AG08396 (cell line): ENCODE measurements at places on chromosomes 7 and 10.

- DNase-seq, result no peak
Observed at GRCh38 chr7:158054081-158054480, 533.5 kb downstream of the PTPRN2 start.

- no peak for DNase-seq
Observed at GRCh38 chr7:83593921-83594475, 54.9 kb downstream of the SEMA3E start.

DNA sequence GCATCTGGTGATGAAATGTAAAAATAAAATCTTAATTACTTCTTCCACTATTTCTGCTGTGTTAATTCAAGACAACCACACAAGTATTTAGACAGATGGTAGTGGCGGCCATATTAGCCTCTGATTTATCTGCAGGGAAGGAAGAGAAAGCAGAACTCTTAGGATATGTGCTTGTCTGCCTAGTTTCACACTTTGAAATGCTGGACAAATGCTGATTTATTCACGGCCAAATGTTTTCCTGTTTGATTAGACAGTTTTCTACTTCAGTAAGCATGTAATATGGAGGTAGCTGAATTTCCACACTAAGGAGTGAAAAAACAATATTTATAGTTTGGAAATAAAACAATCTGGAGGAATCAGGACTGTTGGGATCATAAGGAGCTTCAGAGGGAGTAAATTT lies 158.1 kb downstream of the AGMO start:
- DNase-seq, result no peak

DNA sequence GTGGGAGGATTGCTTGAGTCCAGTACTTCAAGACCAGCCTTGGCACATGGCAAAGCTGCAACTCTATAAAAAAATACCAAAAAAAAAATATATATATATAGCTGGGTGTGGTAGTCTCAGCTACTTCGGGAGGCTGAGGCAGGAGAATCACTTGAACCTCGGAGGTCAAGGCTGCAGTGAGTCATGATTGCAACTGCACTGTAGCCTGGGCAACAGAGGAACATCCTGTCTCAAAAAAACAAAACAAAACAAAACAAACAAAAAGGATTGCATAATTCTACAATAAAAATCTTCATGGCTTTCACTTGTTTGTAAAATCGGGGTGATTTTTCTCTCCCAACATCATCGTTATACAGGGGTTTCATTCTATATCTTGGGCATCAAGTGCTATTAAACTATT lies 35.1 kb downstream of the GUSB start:
- DNase-seq, result no peak

- DNase-seq, result no peak
Observed at GRCh38 chr7:133331861-133332260, 79.0 kb downstream of the EXOC4 start.

DNA sequence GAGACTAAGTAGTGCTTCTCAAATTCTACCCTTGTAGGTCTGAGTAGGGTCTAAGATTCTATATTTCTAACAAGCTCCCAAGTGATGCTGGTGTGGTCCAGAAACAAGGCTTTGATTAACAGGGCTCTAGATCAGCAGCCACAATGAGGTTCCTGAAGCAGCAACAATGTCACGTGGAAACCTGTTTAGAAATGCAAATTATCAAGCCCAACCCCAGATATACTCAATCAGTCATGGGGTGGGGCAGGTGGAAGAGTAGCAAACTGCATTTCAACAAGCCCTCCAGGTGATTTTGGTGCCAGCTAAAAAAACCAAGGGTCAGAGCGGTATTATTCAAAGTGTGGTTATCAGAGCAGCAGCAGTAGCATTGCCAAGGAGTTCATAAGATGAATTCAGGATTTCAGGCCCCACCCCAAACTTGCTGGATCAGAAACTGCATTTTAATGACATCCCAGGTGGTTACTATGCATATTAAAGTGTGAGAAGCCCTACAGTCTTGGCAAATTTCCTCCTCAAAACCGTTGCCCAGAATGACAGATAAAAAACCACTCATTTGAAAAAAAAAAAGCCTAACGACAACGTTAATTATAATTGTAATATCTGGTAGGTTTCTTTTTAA lies 199.2 kb downstream of the AHR start:
- DNase-seq, result no peak
